Activated CD8-positive, alpha-beta T cell treated with anti-CD3 and anti-CD28 coated beads, Interleukin-2, amount 10 ng/mL, durations not matched to agents 7 days and 5 days (primary cell): ENCODE measurements at places on chromosomes 12 and 14. TPM values are rescaled to one million over a fixed set of nuclear protein-coding genes. Genes with fewer than 3 reads are reported as not detected.

DNA sequence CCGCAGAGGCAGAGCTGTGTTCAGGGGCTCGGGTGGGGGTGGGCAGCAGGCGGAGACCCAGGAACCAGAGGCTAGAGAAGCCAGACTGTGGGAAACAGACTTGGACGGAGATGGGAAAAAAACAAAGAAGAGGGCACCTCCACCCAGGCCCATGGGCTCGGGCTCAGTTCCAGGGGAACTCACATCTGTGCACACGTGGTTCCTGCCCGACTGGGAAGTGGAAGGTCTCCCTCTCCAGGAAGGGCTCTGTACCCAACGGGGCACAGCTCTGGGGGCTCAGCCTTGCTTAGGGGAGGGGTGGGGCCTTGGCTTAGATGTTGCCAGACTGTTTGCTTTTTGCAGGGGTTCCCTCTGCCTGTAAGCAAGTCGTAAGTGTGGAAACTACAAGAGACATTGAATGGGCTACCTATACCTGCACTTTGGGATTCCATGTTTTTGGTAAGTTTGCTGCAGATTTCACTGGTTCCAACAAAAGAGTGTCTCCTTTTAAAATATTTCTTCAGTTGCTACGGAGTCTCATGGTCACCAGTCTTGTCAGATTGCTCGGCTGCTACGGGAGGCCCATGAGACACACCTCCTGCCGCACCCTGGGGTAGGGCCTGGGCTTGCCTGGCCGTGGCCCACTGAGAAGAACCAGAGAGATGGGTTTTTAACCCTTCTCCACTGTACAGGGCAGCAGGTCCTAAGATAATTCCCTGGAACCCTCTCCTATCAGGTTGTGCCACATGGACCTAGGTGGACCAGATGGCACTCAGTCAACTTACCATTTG lies 127.6 kb upstream of the EVL start:
- DNase-seq: no peak

ZDHHC22 gene
- not detected for total RNA-seq

- DNase-seq: no peak
Measured at GRCh38 chr14:100536121-100536510, 51.1 kb downstream of the BEGAIN start.

DNA sequence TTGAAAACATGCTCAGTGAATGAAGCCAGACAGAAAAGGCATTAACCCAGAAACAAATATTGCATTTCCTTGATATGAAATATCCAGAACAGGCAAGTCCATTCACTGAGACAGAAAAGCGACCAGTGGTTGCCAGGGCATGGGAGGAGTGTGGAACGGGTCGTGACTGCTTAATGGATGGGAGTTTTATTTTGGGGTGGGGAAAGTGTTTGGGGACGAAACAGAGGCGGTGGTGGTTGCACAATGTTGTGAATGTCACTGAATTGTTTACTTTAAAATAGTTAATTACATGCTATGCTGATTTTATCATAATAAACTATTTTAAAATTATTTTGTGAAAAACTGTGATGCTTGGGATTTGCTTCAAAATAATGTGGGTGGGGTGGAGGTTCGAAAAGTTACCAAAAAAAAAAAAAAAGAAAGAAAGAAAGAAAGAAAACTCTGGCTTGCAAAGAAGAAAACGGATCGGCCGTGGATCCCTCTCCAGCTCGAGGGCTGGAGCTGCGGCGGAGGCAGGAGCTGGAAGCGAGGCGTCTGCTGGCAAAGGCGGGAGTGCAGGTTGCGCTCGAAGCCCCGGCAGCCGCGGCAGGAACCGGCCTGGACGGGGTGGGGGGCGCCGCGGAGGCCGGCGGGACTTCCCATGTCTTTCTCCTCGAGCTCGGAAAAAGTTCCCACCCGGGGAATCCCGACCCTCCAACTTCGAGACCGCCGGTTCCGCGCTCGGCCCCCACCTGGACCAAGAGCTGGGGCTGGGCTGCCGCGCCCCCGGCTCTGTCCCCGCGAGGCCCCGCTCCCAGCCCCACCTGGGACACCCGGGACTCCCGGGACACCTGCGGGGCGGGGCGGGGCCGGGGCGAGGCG lies 524 bp upstream of the P2RX2 start:
- DNase-seq: no peak

DNA sequence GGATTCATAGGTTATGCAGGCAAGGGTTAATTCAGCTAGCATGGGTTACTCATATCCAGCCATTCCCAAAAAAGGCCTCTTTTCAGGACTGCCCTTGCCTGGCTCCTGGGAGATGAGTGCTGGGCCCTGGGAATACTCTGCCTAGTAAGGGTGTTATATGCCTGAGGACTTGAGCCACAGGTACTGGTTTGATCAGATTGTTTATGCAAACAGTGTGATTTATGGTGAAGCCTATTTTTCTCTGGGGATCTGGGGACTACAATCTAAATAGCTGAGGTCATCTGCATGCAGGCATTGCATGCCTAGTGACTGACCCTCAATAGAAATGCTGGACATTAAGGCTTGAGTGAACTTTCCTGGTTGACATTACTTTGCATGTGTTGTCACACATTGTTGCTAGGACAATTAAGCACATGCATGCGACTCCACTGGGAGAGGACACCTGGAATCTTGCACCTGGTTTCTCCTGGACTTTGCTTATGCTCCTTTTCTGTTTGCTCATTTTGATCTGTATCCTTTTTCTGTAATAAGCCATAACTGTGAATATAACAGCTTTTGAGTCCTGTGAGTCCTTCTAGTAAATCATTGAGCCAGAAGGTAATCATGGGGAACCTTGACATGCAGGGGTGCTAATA lies 73.0 kb downstream of the RAD51B start:
- DNase-seq: no peak

TRIM9 gene
- total RNA-seq: 0.73 TPM

DNA sequence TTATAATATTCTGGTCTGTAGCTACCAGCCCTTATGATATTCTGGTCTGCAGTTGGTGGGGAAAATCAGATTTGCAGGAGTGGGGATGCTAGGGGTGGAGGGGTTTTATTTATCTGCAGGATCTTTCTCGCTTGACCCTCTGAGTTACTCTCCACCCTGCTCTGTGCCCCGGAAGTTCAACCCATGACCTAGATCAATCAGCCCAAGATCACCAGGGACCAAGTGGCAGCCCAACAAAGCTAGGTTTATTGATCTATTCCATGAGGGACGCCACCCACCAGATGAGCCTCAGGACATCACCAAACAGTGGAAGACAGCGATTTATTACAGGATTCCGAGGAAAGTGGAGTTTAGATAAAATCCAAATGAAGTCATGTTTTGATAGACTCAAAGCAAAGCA lies 25.8 kb upstream of the C12orf76 start:
- no peak for DNase-seq

DNA sequence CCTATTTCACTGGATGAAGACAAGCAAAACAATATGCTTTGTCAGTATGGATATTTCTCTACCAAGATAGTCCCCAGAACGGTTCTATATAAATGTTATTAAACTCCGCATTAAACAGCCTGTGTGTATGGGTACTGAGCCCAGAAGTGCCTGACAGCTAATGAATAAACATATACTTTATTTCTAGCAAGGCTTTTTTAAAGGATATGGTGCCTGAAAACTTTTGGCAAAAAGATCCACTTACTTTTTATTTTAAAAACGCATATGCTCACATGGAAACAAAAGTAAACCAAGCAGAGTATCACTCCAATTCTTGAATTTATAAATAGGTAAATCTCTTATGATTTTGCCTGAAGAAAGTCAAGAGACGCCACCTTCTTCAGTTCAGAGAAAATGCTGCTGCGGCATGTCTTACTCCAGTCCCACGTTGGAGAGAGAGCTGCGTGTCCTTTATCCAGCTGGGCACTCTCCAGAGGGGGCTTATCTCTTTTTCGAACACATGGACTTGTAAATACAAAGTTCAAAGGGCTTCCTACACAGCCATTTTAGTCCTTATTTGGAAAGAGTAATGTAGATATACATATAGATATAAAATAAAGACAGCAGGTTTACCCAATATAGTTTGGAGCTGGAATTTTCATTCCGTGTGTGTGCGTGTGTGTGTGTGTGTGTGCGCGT lies 264.2 kb downstream of the ADAMTS20 start:
- no peak for DNase-seq

- DNase-seq: no peak
Measured at GRCh38 chr14:63893701-63894458, 41.1 kb downstream of the SYNE2 start.

OR4K15 gene
- not detected for total RNA-seq

CPNE6 gene
- 0.10 TPM for total RNA-seq

GRCh38 chr14:68762953-68763764 lies 29.7 kb downstream of the ZFP36L1 start:
- no peak for DNase-seq

GRCh38 chr12:91513313-91513712 lies 330.7 kb upstream of the DCN start:
- no peak for DNase-seq

GRCh38 chr14:72855913-72856312 lies 38.0 kb downstream of the DPF3 start:
- DNase-seq: no peak

- DNase-seq: no peak
Measured at GRCh38 chr12:65296508-65297265, 18.2 kb downstream of the MSRB3 start.

RHNO1 gene
- 65.9 TPM for total RNA-seq

- DNase-seq: no peak
Measured at GRCh38 chr12:71795901-71796300, 41.2 kb downstream of the RAB21 start.

- no peak for DNase-seq
Measured at GRCh38 chr12:80708259-80708974, 983 bp downstream of the MYF6 start.

AQP2 gene
- not detected for total RNA-seq

DNA sequence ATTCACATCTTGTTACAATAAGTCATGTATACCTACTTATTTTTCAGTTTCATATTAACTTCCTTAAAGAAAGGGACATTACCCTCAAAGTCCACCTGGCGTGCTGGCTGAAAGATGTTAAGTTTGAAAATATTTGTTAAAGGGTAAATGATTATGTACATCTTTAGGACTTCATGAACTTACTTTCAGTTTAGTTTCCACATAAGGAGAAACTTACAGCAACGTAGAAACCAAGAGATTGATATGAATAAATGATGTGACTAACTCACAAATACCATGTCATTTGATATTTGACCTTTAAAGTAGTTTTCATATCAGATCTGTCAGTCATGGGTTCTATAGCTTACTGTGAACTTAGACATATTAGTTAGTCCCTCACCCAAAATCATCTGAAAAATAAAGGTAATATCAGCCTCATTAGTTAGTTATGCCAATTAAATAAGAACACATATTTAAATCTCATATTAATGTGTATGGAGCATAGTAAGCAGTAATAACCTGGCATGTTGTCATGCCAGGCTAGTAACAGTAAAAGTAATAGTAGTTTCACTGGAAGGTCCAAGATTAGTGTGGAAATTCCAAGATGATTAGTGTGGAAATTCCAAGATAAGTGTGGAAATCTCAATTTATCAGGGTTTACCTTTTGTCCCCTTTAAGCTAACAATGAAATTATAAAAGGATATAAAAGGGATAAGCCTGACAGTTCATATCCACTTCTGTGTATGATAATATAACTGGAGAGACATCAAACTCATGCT lies 1.9 kb upstream of the CLEC2D start:
- DNase-seq: peak; percentile 29

DNA sequence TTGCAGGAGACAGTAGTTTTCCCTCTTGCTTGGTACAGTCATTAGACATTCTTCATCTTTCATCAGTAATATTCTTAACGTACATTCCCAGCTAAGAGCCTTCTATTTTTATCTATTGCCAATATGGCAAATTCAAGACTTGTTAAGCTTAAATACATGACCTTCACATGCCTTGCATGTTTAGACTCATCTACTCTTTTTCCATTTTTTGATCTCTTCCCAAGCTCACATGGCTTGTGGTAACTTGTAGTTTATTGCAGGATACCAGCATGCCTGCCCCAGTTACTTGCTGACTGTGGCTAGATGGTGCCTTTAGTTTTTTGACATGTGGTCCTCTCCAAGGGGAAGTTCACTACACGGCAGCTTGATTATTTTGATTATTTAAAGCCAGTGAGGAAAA lies 729.0 kb downstream of the SLC6A15 start:
- no peak for DNase-seq

CLEC4C gene
- not detected for total RNA-seq

- no peak for DNase-seq
Measured at GRCh38 chr12:54195737-54196347, 7.1 kb upstream of the SMUG1 start.

PLXNC1 gene
- total RNA-seq: 43.8 TPM
